Stimulated activated CD4-positive, alpha-beta T cell treated with anti-CD3 and anti-CD28 coated beads, Interleukin-1b, Interleukin-23, amount 100 ng/mL, for 48 hours (primary cell): ENCODE measurements at places on chromosomes 12 and 14.

- no peak for DNase-seq
Observed at GRCh38 chr14:31703056-31703455, 141.9 kb downstream of the NUBPL start.

- no peak for DNase-seq
Observed at GRCh38 chr14:98954349-98955000, 317.5 kb downstream of the BCL11B start.

- no peak for DNase-seq
Observed at GRCh38 chr12:105555556-105556295, 225.2 kb downstream of the C12orf75 start.

DNA sequence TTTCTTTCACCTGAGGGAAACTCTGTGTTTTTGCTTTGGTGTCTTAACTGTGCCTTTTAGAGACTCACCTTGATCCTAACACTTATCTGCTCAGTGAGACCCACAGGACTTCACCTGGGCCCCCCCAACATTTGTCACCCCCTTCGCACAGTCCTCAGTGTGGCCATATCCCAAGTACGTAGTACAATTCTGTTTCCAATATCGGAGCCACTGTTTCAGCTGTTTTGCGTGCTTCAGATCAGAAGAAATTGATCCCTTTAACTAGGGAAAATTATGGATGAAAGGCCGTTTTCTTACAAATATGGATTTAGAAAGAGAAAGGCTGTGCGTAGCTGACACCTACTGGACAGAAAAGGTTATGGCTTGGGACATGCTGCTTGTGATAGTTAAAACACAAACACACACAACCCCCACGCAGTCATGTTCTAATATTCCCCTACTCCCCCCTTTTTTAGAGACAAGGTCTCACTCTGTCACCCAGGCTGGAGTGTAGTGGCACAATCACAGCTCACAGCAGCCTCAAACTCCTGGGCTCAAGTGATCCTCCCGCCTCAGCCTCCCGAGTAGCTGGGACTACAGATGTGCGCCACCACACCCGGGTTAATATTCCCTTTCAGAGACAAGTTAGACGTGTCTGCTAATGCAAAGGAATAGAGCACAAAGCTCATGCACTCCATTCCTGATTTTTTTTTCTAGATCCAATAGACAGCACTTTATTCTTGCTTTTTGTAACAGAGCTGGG lies 3.6 kb upstream of the SLC7A8 start:
- DNase-seq: no peak
